ENCODE measurements at places on chromosomes 4 and X.

GRCh38 chrX:49184294-49185281 lies 1.6 kb downstream of the PRICKLE3 start:
- peak; percentile 94 for DNase-seq

- no peak for DNase-seq
Observed at GRCh38 chr4:18209448-18209847, 187.9 kb upstream of the LCORL start.

DNA sequence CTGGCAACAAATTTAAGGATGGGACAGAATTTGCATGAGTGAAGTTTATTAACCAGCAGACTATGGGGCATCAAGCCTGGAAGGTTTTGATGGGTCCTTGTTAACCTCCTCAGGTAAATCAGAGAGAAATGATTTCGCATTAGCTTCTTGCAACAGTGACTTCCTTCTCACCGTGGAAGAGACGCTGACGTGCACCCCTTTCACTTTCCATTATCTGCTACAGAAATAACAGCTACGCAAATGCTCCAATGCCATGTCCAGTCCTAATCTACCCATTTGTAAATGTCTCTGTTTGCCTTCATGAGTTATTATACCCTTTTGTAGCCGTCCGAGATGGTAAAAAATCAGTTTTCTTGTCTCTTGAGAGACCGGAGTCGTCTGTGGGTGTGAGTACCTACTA lies 100.3 kb downstream of the SLC34A2 start:
- no peak for DNase-seq

- DNase-seq, result no peak
Observed at GRCh38 chr4:101439926-101440325, 92.6 kb upstream of the PPP3CA start.

- DNase-seq, result peak; percentile 81
Observed at GRCh38 chr4:125736057-125736456, 421.3 kb downstream of the FAT4 start.

All from ELR (cell line).